Thymus (tissue), 14 donors: ENCODE measurements at places on chromosomes 3 and 15. TPM values are rescaled to one million over a fixed set of nuclear protein-coding genes. Genes with fewer than 3 reads are reported as not detected.

DNA sequence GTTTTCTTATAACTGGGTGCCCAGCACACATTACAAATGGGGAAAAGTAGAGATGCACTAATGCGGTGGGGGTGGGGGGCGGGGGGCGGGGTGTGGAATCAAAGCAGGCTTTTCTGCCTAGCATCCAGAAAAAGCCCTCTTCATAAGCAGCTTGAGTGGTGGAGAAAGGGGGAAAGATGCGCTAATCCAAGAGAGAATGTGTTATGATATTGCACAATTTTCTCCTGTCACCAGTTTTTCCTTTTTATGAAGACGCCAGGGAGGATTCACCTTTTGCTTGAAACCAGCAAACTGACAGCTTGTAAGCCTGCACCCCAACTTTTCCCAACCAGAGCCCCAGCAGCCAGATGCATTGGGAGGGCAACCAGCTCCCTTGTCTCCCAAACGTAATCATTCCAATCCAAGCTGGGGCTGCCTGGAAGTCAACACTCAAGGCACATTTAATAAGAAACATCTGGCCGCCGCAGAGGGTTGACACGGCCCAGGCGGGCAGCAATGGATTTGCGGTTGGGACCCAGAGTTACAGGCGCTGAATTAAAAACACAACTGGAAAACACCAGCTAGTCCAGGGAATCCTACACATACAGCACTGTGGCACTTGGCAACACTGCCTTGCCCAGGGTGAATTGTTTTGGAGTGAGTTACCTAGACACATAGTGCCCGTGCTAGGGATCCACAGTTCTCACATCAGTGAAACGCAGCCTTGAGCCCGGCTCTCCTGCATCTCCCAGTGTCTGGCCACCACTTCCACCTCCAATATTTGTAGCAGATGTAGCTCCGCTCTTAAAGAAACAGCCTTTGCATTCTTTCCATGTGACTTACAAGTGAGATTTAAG is 218.5 kb upstream of the PRICKLE2 start:
- H3K27ac ChIP-seq, result no peak overlapping the region
- DNase-seq, result no peak
- H3K27me3 ChIP-seq, result peaks cover 20% of the 10 kb centered on the region
- H3K36me3 ChIP-seq, result no peaks in the 10 kb centered on the region
- no peaks in the 10 kb centered on the region for H3K4me1 ChIP-seq

GRCh38 chr3:64354221-64354620 is 129.0 kb upstream of the PRICKLE2 start:
- H3K27ac ChIP-seq, result no peak overlapping the region
- H3K36me3 ChIP-seq, result no peaks in the 10 kb centered on the region
- H3K27me3 ChIP-seq, result no peaks in the 10 kb centered on the region
- H3K4me1 ChIP-seq, result no peaks in the 10 kb centered on the region
- DNase-seq, result no peak

GRCh38 chr15:76575679-76576078 is 239.1 kb downstream of the ISL2 start:
- H3K27me3 ChIP-seq, result no peaks in the 10 kb centered on the region
- no peak overlapping the region for H3K27ac ChIP-seq
- DNase-seq, result no peak
- no peaks in the 10 kb centered on the region for H3K36me3 ChIP-seq

- no peak for DNase-seq
- H3K27ac ChIP-seq, result no peak overlapping the region
- H3K4me3 ChIP-seq, result no peak overlapping the region
- H3K27me3 ChIP-seq, result no peaks in the 10 kb centered on the region
- H3K4me1 ChIP-seq, result peaks cover 5% of the 10 kb centered on the region
- no peaks in the 10 kb centered on the region for H3K36me3 ChIP-seq
These were observed 5.4 kb upstream of the TRIM59 start for GRCh38 chr3:160454995-160455394.

DNA sequence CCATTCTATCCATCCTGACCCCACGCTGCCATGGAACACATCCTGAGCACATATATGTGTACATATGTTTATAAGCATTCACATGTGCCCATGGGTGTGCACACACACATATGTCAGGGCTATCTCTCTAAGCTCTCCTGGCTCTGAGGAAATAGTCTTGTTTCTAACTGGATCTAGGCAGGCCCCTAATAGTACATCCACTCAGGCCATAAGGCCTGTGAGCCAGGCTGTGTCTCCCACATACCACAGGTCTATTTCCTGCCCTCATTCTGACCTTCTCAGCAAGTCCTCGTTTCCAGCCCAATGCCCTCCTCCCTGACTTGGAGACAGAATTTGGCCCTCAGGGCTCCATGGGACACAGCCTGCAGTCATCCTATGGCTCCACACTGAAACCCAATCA is 284.8 kb upstream of the CTNNB1 start:
- H3K4me3 ChIP-seq, result no peak overlapping the region
- H3K36me3 ChIP-seq, result no peaks in the 10 kb centered on the region
- no peaks in the 10 kb centered on the region for H3K4me1 ChIP-seq
- no peaks in the 10 kb centered on the region for H3K27me3 ChIP-seq
- no peak overlapping the region for H3K27ac ChIP-seq
- DNase-seq, result no peak

GRCh38 chr3:87307805-87308204 is 31.4 kb upstream of the POU1F1 start:
- DNase-seq, result no peak
- H3K4me1 ChIP-seq, result no peaks in the 10 kb centered on the region
- no peaks in the 10 kb centered on the region for H3K27me3 ChIP-seq
- H3K36me3 ChIP-seq, result no peaks in the 10 kb centered on the region
- no peak overlapping the region for H3K4me3 ChIP-seq

DNA sequence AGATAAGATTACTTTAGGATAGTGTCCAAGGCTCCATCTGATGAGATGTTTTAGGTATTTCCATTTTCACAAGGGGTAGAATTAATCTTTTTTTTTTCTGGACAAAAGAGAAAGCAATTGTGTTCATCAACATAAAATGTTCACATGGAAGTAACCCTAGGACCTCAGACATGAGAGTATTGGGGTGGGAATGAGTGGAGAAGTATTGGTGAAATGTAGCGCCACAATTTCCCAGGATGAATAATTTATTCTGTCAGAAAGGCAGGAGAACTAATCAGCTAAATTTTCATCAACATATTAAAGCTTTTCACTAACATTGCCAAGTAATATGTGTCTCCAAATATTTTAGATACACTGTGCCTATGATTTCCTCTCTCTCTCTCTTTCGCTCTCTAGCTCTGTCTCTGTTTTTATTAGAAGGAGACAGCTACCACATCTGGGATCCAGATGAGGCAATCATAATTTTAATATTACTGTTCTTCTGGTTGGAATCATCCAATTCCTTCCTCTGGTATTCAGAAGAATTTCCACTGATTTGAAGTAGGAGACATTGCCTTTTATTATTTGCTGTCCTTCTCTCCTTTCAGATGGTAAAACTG is 21.6 kb upstream of the ZNF280D start:
- no peak overlapping the region for H3K4me3 ChIP-seq
- H3K36me3 ChIP-seq, result no peaks in the 10 kb centered on the region
- no peak for DNase-seq
- H3K4me1 ChIP-seq, result no peaks in the 10 kb centered on the region

DNA sequence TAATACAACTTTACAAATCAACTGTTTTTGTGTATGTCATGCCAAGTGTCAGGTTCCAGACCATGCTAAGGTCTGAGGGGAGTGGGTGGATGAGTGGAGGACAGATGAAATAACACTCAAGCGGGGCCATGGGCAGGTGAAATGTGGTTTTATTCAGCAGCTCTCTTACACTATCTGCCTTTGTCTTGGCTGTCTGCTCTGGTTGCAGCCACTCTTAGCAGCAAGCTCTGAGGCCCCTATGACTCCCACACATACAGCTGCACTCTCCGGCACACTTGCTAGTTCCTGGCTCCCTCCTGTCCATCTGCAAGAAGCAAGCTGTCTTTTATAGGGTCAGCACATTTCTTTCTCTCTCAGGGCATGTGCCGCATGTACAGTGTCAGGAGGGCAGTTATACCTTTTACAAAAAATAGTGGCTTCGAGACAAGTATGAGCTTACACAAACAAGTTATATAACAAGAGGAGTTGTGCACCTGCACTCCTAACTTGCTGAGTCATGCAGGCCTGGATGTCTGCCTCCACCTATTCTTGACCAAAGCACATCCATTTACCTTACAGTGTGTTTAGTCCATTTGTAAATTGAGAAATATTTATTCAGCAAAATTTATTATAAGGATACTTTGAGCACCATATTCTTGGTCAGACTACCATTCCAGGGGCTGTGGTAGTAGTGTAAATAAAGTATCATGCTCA is 683.7 kb upstream of the CBLB start:
- no peak overlapping the region for H3K27ac ChIP-seq
- H3K4me1 ChIP-seq, result no peaks in the 10 kb centered on the region
- H3K27me3 ChIP-seq, result no peaks in the 10 kb centered on the region
- H3K4me3 ChIP-seq, result no peak overlapping the region

GRCh38 chr3:19202303-19202702 is 54.0 kb downstream of the KCNH8 start:
- no peaks in the 10 kb centered on the region for H3K36me3 ChIP-seq
- no peak overlapping the region for H3K27ac ChIP-seq
- no peak for DNase-seq
- H3K4me3 ChIP-seq, result no peak overlapping the region

DNA sequence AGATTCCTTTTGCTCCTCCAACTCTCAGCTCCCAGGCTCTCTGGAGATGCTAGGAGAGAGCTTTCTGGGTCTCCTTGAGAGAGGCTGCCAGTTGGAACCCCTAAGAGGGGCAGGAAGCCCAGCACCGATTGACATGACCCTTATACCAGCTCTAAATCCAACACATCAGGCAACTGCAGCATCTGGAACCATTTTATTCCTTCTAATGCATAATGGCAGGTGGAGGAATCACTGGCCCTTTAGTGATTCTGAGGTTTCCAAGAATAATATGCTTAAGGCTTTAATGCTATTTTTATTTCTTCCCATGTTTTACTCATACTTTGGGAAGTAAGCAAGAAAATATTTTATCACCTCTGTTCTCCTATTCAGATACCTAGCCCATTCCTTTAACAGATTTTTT is 60.3 kb upstream of the TEX264 start:
- no peaks in the 10 kb centered on the region for H3K36me3 ChIP-seq
- no peaks in the 10 kb centered on the region for H3K4me1 ChIP-seq
- no peak overlapping the region for H3K27ac ChIP-seq

- no peaks in the 10 kb centered on the region for H3K27me3 ChIP-seq
- no peaks in the 10 kb centered on the region for H3K4me1 ChIP-seq
- no peak for DNase-seq
- H3K4me3 ChIP-seq, result no peak overlapping the region
- H3K36me3 ChIP-seq, result no peaks in the 10 kb centered on the region
These were observed 474.9 kb downstream of the ROBO2 start for GRCh38 chr3:77514766-77515165.

- H3K4me1 ChIP-seq, result no peaks in the 10 kb centered on the region
- no peak overlapping the region for H3K27ac ChIP-seq
- H3K27me3 ChIP-seq, result no peaks in the 10 kb centered on the region
- no peaks in the 10 kb centered on the region for H3K36me3 ChIP-seq
- no peak overlapping the region for H3K4me3 ChIP-seq
These were observed 118.4 kb upstream of the ROBO1 start for GRCh38 chr3:79886204-79886603.

- H3K4me3 ChIP-seq, result no peak overlapping the region
- no peak for DNase-seq
- no peak overlapping the region for H3K27ac ChIP-seq
- no peaks in the 10 kb centered on the region for H3K27me3 ChIP-seq
These were observed 68.9 kb downstream of the RNF13 start for GRCh38 chr3:149881879-149882278.

DNA sequence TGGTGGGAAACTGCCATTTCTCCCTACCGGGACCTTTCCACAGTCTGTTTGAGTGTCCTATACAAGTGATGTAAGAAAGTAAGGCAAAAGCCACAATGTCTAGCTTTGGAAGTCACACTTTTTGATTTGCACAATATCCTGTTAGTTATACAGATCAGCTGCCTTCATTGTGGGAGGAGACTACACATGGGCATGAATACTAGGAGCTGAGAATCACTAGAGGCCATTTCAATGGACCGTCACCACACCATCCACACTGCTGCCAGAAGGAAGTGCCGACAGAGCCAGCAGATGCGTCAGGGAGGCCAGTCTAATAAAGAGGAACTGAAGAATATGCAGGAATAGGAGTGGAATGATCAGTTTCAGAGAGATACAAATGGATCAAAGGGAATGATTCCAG is 65.8 kb downstream of the SCN11A start:
- no peak for DNase-seq
- no peaks in the 10 kb centered on the region for H3K36me3 ChIP-seq
- H3K4me3 ChIP-seq, result no peak overlapping the region
- no peaks in the 10 kb centered on the region for H3K27me3 ChIP-seq

DNA sequence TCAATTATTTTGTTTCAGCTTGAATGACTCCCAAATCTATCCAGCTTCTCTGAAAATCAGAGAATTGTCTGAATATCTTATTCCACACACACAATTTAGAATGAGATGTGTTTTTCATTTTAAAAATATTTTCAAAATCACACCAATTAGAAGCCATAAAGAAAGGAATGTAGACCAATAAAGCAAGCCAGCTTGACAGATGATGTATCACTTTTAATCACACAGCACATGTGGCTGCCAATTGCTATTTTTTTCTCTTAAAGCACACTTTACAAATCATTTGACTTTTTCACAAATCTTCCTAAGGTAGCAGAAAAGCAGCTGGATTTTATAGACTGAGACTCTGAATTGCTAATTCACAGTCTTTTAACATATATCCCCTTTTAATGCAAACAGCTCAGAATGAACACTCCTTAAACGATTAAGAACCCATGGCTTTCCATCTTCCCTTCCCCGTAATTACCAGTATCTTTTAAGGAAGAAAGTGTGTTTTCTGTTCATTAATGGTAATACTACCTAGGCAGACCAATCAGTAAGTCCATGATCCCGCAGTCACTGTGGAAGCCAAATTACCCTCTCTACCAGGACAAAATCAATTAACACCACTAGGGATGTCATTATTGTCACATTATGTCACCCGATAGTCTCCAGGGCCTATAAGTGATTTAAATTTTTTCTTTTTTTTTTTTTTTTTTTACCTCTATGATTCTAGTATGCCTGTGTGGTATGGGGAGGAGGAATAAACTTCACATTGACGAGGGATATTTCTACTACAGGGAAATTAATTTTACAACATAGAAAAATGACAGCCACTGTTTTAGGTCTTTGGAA is 250.0 kb upstream of the VEPH1 start:
- H3K27me3 ChIP-seq, result no peaks in the 10 kb centered on the region
- no peak for DNase-seq
- H3K36me3 ChIP-seq, result no peaks in the 10 kb centered on the region
- no peaks in the 10 kb centered on the region for H3K4me1 ChIP-seq
- no peak overlapping the region for H3K27ac ChIP-seq

The SGO1 gene
- 11.1 TPM for total RNA-seq

The FEZF2 gene
- total RNA-seq, result 2.9 TPM

The TMIE gene
- 0.85 TPM for total RNA-seq

The SETD5 gene
- 25.3 TPM for total RNA-seq

The PLCB2 gene
- total RNA-seq, result 26.5 TPM

The SEMA7A gene
- total RNA-seq, result 22.0 TPM
